Esophagus mucosa (tissue), 1 donor: ENCODE measurements at places on chromosomes 2 and 18.

DNA sequence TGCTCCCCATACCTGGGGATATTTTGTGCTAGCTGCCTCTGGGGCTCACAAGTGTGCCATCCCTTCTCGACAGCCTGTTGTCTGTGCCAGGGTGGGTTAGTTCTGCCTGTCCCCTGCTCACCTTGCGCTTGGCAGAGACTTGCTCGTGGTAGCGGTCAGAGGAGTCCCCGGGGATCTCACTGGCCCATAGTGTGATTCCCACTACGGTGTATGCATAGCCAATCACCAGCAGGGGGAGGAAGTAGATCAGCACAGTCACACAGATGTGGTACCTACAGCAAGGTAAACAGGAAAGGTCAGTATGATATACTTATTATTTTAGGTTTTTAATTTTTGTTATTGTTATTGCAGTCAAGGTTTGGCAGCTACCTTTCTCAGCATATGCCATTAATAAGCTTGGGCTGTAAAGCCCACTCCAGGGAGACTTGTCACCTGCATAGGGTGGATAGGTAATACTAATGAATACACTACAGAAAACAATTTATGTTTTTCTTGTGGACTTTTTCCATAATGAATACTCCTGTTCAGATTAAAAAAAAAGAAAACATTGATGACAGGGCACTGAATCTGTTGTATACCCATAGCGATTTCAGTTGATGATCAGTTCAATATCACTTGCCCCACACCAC lies 95.2 kb downstream of the POLE4 start:
- peak; percentile 69 for ATAC-seq

DNA sequence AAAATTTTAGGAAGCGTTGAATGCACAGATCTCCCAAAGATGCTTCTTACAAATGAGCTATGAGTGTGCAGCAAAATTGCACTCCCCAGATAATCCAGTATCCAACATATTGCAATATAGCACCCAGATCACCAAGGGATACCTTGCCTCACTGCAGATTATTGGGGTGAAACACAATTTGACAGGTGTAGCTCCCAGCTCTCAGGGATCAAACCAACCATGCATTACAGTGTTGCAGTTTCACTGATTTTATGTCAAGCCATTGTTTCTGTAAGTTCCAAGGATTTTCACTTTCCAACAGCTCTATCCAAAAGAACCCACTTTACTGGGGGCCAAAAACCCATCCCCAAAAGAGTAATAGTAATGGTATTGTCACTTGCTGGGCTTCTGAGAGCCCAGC lies 10.8 kb upstream of the PRLH start:
- ATAC-seq = no peak

GRCh38 chr2:1363367-1363766 lies 49.9 kb upstream of the TPO start:
- ATAC-seq = no peak

- ATAC-seq = no peak
Observed at GRCh38 chr18:54020966-54021365, 203.5 kb downstream of the MBD2 start.

DNA sequence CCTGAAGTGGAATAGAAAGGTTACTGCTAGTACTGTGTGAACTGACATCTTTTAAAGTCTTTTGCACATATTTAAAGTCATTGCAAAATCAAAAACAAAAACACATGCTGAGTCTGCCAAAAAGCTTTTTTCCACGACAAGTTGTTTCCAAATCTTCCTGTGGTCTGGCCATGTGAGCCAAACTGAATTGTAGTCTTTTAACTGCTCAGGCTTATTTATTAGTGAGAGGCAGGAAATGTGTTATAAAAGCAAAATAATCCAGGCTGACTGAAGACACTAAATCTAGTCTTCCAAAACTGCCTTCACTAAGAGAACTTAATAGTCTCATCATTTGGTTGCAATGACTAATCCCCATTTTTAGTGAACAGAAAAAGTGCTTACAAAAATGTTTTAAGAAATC lies 2.3 kb downstream of the KRCC1 start:
- ATAC-seq = no peak
